Activated T-cell treated with anti-CD3 and anti-CD28 coated beads for 24 hours (primary cell): ENCODE measurements at places on chromosomes 3 and 15.

DNA sequence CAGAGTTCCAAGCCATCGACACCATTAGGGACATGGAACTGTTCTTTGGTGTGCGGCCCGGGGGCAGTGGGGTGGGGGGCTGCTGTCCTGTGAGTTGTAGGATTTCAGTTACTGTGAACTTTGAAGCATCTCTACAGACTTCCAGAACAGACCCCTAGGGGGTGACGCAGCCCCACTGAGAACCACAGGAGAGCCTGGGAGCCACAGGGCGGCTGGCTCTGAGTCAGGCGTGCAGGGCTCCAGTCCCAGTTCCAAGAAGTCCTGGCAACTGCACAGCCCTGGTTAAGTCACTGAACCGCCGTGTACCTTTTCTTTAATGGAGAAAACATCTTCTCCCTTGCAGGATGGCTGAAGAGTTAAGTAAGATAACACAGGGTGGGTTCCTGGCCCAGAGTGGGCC is 23.5 kb upstream of the LRTM1 start:
- DNase-seq: no peak

GRCh38 chr3:156614642-156615511 is 59.5 kb upstream of the TIPARP start:
- no peak for DNase-seq

GRCh38 chr3:195794708-195795107 is 17.0 kb downstream of the MUC4 start:
- no peak for DNase-seq

DNA sequence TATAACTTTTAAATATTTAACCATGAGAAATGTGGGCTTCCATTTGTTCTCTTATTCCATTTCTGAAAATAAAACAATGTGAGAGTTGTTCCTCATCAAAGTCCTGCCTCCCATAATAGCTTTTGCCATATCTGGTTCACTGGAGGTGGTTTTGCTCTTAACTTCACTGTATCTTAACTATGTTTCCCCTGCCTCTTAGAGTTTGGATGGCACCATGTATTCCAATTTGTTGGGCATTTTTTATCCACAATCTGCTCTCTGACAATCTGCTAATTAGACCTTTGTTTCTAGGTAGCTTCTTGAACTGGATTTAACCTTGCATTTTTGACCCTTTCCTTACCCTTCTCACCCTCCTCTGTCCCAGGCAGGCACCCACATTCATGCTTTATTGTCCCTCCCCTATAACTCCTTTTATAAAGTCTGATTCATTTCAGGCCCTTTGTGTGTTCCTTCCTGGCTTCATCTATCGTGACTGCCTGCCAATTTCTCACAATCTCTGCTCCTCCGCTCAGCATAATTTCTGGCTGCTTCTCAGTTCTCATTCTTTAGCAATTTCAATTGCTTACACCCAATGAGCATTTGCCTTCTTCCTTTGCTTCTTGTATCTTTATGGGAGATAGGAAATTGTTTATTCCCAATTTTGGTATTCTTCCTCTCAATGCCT is 144.2 kb upstream of the ARHGEF26 start:
- no peak for DNase-seq

DNA sequence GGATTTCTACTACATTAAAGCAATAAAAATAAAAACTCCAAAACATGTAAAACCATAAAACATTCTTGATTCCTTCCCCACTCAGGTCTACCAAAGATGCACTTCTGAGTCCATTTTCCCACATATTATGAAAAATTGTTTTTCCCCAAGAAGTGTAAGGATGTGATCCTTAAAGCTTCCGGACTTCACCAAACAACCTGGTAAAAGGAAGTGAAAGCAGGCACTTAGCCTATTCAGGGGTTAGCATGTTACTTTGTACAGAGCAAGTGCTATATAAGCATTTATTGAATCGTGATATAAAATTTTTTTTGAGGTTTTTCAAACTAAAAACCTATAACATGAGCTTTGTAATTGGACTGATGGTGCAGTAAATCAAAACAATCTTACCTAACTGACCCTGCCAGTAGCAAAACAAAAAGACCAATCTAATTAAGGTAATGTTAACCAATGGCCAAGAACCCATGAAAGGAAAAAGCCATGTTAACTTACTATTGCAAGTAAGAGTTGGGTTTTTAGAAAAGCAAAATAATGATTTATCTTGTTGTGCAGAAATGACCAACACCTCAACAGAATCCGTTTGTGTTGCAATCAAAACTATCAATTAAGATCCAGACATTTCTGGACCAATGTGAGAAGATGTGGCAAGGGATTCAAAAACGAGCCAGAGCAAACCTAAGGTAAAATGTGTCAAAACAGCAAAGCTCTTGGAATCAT is 1.8 kb downstream of the SETD2 start:
- DNase-seq: no peak

DNA sequence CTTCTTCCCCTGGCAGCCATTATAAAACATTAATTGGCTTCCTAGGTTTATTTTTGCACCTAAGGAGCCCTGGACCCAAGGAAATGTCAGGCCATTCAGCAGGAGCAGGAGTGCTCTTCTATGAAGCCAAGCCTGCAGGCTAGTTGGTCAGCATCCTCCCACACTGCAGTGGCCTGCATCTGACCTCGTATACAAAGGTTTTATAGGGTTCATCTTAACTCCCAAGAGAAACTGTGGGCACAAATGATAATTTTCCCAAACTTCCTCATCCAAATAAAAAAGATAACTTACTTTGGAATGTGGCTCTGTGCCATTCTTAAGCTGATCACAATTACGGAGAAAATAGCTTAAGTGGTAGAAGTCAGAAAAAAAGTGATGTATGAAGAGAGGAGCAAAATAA is 19.4 kb downstream of the PLSCR1 start:
- DNase-seq: no peak

DNA sequence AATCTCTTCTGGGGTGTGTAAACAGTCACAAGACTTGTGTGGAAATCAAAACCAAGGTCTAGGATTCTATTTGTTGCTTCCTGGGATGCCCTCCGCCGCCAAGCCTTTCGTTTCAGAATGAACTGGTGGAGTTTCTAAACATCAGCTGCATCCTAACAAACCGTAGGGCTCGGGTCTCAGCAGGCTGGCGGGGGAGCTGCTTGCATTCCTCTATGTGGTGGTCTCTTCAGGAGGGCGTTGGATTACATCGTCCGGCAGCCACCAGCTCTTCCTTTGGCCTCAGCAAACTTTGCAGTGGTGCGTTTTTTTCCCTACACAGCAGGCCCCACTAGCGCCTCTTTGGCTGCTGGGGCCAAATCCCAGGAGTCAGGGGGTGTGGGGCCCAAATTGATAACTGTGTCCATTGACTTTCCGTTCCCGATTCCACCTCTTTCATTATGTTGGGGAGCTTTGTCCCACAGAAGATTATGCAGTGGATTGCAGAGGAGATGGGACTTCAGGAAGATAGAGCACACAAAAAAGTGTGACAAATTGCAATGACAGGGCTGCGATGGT is 390.0 kb upstream of the NR2F2 start:
- DNase-seq: no peak

GRCh38 chr3:118778201-118778600 is 256.4 kb downstream of the IGSF11 start:
- no peak for DNase-seq

DNA sequence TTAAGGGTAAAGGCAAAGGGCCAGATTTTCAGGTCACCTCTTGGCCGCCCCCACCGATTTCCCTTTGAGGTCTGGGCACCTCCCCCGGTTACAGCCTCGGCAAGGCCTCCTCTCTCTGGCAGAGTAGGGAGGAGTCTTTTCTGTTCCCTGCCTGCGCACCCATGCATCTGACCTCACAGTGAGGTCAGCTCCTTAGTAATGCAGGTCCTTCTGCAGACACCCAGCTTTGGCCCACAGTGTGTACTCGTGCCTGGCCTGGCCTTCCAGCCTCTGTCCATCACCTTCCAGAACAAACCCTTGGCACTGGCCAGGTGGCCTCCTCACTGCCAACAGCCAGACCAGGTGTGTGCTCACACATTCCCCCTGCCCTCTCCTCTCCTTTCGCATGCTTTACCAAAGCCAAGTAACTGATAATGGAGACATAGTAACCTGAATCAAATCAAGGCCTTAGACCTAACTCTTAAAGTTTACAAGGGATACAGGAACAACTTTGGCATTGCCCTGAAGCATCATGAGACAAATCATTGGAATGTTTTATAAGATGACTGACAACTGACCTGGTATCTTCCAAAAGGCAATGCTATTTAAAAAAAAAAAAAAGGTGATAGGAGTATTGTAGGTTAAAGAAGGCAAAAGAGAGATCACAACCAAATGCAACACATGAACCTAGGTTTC is 61.3 kb downstream of the CORO2B start:
- no peak for DNase-seq

DNA sequence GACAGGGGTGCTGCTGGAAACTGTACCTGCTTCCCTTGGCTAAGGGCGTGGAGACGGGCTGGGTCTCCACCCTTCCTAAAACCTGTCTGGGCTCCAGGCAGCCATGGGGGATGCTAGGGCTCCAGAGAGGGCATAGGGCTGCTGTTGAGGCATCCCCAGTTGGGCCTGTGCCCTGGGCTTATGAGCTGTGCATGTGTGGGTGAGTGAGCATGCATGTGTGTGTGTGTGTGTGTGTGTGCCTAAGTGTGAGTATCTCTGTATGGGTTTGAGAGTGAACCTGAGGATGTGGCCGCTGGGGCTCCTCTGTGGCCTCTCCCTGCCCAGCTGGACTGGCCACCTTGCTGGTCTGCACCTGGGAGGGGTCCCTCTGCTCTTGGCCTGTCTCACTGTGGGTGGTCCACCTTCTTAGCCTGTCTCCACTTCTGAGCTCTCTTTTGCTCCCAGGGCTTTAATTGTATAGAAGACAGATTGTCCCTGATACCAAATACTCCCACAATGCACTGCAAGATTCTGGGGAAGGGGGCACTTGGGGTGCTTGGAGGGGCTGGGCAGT is 11.9 kb upstream of the TMEM115 start:
- no peak for DNase-seq

DNA sequence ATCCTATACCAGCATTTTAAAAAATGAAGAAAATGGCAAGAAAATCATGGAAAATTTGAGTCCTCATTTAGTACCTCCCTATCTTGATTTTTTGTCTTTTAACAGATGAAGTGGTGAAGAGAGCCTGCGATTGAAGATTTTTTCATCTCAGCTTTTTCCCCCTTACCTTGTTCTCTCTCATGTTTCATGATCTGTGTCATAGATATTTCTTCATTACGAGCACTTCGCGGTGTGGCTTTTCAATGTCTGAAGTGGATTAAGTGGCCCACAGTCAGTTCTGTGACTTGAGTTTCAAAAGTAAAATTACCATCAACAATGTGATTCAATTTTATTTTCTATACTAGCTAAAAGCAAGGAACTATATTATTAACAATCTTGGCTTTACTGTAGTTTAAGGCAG is 147.2 kb downstream of the FNDC3B start:
- no peak for DNase-seq

DNA sequence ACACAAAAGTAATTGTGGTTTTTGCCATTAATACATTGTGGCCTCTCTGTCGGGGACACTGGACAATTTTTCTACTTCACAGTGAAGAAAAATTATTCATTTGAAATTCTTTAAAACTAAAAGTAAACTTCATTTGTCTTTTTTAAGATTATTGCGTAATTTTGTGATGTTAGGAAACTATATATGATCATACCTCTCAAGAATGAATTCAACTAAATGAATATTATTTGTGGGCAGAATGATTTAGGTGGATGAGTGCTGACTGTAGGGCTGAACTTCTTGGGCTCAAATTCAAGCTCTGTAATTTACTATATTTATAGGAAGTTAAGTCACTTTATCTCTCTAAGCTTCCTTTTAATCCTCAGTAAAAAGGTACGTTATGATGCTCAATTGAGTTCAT is 441.2 kb downstream of the ROBO1 start:
- DNase-seq: no peak

- no peak for DNase-seq
Observed at GRCh38 chr3:57164217-57164656, 916 bp downstream of the IL17RD start.

DNA sequence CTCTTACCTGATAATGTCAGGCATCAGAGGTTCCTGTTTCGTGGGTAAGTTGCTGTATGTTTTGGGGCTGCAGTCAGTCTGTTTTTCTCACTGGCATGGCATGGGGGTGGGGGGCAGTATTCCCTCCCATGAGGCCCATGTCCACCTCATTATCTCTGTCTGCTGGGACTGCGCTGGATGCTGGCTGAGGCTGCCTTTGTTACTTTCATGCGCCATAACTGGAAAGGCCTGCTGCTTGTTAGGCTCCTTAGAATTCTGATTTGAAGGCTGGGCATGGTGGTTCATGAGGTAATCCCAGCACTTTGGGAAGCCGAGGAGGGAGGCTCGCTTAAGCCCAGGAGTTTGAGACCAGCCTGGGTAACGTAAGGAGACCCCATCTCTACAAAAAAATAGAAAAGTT is 9.8 kb downstream of the APBA2 start:
- no peak for DNase-seq

DNA sequence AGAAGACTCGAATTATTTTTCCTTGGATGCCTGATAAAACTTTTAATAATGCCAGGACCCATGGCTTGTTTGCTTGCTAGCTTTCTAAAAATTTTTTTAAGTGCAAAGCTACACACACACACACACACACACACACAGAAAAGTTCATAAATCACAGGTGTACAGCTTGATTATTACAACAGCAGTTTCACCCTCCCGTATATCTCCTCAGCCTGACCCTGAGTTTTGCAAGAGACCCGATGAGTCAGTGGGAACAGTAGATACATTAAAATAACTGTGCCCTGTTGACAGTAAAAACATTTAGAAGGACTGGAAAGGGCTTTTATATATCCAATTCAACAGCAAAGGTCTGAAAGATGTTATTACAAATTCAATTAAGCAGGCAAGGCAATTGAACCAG is 46.7 kb downstream of the EMC4 start:
- DNase-seq: no peak
